ENCODE measurements at places on chromosomes 4 and X. TPM values are rescaled to one million over a fixed set of nuclear protein-coding genes. Genes with fewer than 3 reads are reported as not detected.
A peak's percentile ranks its signal among the peaks of the same experiment; 100 is the strongest.

GRCh38 chr4:10703156-10703555 lies 18.6 kb upstream of the CLNK start:
- DNase-seq, result no peak

DNA sequence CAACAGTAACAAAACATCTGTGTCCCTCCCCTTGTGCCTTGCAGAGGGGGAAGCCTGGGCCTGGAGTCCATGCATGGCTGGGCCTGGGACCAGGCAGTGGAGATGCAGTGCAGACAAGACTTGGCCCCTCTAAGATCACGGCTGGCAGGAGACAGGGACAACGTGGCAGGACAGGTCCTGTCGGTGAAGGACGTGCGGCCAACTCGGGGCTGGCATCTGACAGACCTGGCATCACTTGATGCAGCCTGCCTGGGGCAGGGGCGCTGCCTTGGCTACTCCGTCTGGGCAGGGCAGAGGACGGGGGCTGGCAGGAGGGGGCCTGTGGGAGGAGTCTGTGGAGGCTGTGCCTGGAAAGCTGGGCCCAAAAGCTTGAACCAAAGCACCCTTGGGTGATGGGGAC lies 112.1 kb downstream of the CPZ start:
- DNase-seq, result no peak

GRCh38 chr4:120921456-120922380 lies 808 bp downstream of the PRDM5 start:
- peak; percentile 55 for DNase-seq

DNA sequence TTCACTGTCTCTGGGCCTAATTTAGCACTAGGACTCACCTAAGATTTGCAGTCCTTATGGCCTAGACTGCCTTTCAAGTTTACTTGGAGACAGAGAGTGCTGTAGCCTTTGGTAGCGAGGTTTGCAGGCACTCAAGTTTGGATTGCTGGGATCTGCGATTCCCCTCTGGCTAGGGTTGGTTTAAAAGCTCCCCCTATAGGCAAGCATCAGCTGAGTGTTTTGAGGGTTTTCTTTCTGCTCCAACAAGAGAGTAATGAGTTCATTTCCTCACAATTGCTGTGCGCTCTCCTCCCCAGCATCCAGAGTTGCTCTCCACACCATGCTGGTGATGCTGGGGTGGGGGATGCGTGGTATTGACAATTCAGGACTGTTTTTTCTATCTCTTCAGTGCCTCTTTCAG lies 206.9 kb downstream of the GLUD2 start:
- DNase-seq, result no peak

- no peak for DNase-seq
These were observed 512.7 kb upstream of the FAT1 start for GRCh38 chr4:187236209-187236890.

GRCh38 chrX:2710041-2710840 lies 19.1 kb downstream of the CD99 start:
- peak; percentile 77 for DNase-seq

DNA sequence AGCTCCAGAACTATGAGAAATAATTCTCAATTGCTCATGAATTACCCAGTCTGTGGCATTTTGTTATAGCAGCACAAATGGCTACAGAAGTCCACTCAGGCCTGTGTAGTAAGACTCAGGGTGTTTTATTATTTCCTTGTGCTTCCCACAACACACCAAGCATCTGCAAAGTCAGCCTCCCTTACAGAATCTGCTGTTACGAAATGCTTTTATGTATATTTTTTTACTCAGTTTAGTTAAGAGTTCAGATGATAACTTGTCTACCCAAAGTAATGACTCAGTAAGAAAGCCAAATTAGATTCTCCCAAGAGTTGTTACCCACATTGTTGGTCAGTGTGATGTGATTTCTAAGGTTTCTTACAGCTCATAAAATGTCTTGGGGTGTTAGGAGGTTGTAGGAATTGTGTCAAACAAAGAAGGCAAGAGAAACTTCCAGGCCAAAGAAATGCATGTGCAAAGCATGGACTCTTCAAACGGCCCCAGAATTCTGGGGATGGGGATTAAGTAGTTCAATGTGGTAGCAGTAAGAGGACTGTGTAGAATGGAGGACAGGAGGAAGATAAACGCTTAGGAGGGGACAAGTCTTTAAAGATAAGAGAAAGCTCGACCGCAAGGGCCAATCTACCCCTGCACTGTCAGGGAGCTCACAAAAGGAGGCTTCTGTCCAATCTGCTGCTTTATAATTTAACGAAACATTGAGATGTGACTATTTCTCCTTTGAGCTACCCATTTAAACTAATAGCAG lies 35.4 kb upstream of the TMEM184C start:
- no peak for DNase-seq

- DNase-seq, result no peak
These were observed 29.5 kb downstream of the SORBS2 start for GRCh38 chr4:185782523-185782922.

DNA sequence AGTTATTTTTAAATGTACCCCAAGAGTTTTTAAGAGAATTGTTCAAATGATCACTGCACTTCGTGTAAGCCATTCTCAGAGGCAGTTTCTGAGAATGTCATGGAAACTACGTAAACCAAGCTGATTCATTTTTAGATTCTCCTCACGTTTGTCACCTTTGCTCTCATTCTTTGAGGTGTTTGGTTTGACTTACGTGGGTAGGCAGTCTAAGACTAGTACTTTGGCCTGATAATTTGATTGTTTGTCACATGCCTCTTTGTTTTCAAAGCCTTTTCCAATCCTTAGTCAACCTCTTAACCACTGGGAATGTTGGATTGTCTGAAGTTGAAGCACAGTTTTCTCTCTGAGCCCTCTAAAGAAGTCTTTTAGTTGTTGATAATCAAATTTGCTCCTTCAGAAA lies 10.5 kb downstream of the SEPTIN11 start:
- no peak for DNase-seq

- no peak for DNase-seq
These were observed 115.3 kb downstream of the DACH2 start for GRCh38 chrX:86263526-86263925.

DNA sequence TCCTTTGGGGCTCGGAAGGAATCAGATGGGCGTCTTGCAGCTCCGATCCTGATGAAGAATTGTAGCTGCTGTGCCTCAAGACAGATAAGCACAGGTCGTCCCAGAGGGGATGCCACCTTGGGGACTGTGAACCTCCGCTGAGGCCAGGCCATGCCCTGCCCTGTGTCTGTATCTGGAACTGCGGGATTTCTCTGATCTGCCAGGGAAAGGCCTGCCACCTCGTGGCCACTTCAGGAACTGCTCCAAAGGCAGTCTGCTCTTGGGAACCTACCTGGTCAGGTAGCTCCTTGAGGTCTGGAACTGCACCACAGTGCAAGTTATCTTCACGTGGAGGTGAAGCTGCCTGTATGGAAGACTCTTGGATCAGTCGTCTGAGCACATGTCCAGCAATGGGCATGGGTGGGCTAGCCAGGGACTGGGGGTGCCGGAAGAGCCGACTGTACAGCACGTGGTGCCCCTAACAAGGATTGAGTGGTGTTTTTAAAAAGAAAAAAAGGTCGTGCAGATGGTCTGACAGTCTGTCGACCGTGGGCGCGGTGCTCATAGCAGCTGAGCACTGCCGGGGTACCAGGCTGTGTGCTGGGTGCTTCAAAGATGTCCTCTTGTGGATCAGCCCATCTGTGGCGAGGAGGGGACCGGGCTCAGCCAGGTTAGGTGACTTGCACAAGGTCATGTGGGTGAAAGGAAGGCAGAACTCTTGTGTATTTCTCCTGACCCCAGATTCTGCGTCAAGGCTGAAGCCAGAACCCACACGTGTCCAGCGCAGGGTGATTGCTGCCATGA lies 3.1 kb upstream of the GRPEL1 start:
- DNase-seq, result peak; percentile 91

GRCh38 chr4:146095091-146095690 lies 80.3 kb upstream of the LSM6 start:
- DNase-seq, result peak; percentile 12

- DNase-seq, result no peak
These were observed 2079.7 kb upstream of the AGA start for GRCh38 chr4:179521952-179522351.

GRCh38 chr4:2867758-2868491 lies 24.3 kb downstream of the ADD1 start:
- no peak for DNase-seq

- no peak for DNase-seq
These were observed 32.9 kb downstream of the TMEM150C start for GRCh38 chr4:82528868-82529267.

DNA sequence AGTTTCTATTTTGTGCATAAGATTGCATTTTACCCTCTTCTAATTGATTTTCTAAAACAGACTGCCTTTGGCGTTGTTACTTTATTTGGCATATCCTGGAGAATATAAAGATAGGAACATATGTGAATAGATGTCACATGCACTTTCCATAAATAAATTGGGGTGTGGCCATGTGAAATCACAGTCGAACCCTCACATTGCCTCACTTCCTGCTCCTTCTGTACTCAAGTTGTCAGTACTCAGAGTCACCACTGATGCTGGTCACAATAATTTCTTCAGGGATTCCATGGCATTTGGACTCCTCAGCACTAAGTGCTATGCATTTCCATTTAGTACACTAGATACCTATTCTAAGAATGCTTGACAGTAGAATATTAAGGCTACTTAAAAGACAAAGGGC lies 1.4 kb upstream of the EMCN start:
- no peak for DNase-seq

GRCh38 chr4:113781439-113782040 lies 20.0 kb upstream of the CAMK2D start:
- no peak for DNase-seq

DNA sequence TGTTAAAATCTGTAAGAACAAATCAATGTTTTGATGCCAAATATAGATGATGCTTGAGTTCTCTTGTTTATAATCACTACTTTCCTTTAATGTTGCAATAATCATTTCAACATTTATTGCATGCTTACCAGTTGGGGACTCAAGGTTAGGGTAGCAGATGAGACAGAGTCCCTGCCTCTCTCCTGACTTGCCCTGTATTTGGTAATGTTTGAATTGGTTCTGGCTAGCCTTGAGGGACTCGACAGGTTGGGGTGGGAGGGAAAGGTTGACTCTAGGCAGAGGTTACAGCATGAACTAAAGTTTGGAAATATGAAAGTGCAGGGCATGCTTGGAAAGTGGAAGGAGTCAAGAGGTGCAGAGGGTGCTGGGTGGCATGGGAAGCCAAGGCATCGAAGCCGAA lies 2.0 kb downstream of the SEC24B start:
- no peak for DNase-seq

DNA sequence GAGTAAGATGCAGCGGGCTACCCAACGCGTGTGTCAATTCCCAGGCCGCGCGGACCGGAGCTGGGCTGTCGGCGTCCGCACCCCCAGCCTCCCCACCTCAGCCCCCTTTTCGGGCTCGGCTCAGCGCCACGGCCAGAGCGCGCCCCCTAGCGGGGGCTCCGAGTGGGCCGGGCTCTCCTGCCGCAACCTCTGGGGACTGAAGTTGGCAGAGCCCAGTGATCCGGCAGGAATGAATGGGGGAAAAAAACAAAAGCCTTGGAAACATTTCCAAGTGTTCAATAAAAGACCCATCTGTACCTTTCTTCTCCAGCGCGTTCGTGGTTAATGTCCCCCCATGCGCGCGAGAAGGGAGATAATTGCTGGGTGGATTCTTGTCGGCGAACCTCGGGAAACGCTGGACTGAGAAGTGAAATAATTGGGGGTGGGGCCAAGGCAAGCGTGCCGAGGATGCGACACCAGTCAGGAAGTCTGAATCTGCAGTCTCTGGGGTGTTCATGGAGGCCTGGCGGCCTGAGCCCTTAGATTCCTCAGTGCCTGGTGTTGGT lies 5.2 kb upstream of the ARX start:
- peak; percentile 42 for DNase-seq

DNA sequence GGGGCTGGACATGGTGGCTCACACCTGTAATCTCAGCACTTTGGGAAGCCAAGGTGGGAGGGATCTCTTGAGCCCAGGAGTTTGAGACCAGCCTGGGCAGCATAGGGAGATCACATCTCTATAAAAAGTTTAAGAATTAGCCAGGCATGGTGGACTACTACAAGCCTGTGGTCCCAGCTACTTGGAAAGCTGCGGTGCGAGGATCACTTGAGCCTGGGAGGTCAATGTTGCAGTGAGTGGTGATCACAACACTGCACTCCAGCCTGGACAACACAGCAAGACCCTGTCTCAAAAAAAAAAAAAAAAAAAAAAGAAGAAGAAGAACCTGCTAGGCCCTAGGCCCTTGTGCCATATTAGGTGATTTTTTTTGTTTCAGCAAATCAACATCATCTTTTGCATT lies 12.2 kb downstream of the SRD5A3 start:
- no peak for DNase-seq

DNA sequence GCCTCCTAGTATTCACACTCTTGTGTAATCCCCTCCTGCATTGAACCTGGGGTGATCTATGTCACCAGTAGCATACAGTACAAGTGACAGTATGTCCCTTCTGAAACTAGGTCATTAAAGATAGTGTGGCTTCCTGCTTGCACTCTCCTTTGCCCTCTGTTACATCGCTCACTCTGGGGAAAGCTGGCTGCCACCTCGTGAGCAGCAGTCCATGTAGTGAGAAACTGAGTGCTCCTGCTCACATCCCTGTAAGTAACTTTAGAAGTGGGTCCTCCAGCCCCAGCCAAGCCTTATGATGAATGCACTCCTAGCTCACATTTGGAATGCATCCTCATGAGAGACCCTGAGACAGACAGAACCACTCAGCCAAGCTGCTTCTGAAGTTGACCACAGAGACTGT lies 89.8 kb upstream of the TNIP3 start:
- DNase-seq, result peak; percentile 19

DNA sequence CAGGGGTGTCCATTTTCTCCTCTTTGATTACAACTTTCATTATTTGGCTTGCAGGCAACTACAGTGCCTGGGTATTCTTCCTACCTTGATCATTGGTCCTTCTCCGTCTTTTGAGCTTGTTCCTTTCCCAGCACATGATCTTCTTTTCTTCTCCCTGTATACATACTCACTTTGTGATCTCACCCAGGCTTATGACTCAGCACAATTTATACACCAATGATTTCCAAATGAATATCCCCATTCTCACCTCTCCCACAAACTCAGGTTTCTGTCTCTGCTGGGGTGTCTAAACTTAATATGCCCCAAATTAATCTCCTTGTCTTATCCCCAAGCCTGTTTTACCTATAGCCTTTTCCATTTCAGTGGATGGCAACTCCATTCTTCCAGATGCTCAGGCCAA lies 19.5 kb upstream of the C4orf54 start:
- DNase-seq, result no peak

DNA sequence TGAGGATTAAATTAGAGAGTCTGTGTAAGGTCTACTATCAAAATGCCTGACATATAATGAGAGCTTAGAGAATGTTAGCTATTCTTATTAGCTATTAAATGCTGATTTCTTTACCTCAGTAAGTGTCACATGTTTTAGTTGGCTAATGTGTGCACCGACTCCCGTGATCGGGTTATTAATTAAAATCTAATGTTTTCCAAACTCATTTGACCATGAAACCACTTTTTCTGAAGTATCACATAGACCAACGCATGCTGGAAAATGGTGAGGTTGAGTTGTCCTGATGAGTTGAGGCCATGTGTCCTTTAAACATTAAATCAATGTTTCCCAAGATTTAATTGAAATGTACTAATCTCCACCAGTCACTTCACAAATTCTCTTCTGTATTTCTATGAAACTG lies 84.8 kb upstream of the C1QTNF7 start:
- DNase-seq, result no peak

The GRIA2 gene
- not detected for total RNA-seq

The SPATA4 gene
- total RNA-seq, result not detected

The SOWAHB gene
- total RNA-seq, result not detected

The ARHGAP24 gene
- total RNA-seq, result not detected

The S100G gene
- not detected for total RNA-seq

The JAKMIP1 gene
- total RNA-seq, result 18.1 TPM

The SLC35A2 gene
- total RNA-seq, result 16.9 TPM

The CEP44 gene
- total RNA-seq, result 30.1 TPM

The FAT4 gene
- total RNA-seq, result not detected

The AFM gene
- total RNA-seq, result not detected

Data from activated CD4-positive, alpha-beta memory T cell treated with anti-CD3 and anti-CD28 coated beads for 36 hours (primary cell).